ENCODE measurements at places on chromosomes 4 and X. TPM values are rescaled to one million over a fixed set of nuclear protein-coding genes. Genes with fewer than 3 reads are reported as not detected.

ARL13A gene
- 0.36 TPM for total RNA-seq

COL4A6 gene
- total RNA-seq = 13.8 TPM

XK gene
- total RNA-seq = 0.36 TPM

CPZ gene
- 0.17 TPM for total RNA-seq

SMPX gene
- not detected for total RNA-seq

CBR4 gene
- total RNA-seq = 3.8 TPM

KIF4A gene
- total RNA-seq = 29.1 TPM
